ENCODE measurements at places on chromosomes 5 and 9.

DNA sequence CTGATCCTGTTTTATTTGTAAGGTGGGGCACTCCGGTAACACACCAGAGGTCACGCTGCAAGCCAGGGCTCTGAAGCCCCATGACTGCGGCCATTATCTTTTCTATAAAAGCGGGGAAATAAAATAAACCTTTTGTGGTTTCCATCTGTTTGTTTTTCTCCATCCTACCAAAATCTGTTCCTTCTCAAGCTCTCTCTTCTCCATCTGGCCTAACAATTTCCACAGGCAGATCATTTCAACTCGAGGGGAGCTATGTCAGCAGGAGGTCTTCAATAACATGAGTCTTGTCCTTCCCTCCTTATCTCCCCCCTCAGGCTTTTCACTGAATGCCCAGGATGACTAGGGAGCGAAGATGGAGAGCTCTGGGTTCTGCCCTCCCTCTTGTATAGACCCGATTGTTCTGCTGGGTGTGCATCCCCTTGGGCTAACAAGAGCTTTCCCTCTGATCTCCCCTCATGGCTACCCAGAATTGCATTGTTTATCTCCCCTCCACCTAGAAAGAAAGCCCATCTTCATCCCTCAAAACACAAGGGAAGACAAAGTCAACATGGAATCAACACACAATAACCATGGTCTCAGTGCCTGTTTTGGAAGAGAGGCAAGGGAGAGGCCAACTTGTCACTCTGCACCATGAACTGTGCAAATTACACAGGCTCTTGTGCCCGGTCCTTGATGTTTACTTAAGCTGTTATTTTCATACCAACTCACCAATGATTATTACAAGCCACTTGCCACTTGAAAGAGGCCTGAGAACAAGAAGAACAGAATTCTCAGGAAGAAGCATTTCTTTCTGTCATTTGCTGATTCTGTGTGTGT lies 187.8 kb downstream of the FANCC start:
- DNase-seq, result no peak

DNA sequence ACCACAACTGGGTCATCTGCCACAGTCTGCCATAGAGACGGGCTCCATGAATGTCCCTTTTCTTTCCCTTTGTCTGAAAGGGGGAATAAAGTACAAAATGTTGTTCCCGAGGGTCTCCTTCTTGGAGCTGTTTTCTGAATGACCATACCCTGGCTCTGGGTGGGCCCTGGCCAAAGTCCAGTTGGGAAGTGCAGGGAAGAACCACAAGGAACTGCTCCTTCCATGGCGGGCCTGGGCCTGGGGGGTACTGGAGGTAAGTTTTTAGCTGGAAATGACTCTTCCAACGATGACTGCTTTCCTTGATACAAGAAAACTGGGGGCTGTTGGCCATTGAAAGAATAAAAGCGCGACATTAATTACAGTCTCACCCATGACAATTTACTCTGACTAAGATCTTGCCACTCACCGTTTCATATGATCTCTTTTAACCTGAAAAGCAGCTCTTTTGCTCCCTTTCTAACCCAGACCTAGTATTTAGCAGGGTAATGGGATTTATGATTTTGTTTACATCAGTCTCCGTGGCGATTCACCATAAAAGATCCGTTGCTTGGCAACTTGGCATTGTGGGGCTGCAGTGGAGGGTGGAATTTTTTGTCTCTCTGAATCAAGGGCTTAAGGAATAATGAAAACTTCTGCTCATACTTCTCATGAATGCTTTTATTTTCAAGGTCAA lies 89.2 kb upstream of the PTCH1 start:
- DNase-seq, result no peak

GRCh38 chr5:34521628-34522290 lies 134.4 kb upstream of the RAI14 start:
- DNase-seq, result no peak

GRCh38 chr9:131660466-131661405 lies 79.1 kb downstream of the RAPGEF1 start:
- no peak for DNase-seq

- DNase-seq, result no peak
Observed at GRCh38 chr9:35110327-35110761, 5.3 kb downstream of the ATOSB start.

GRCh38 chr5:142904416-142904815 lies 134.2 kb downstream of the ARHGAP26 start:
- DNase-seq, result no peak

GRCh38 chr9:73116031-73116430 lies 35.6 kb upstream of the ANXA1 start:
- DNase-seq, result no peak

- no peak for DNase-seq
Observed at GRCh38 chr5:56337715-56338319, 104.7 kb upstream of the ANKRD55 start.

- DNase-seq, result no peak
Observed at GRCh38 chr5:91963166-91963565, 580.0 kb upstream of the ARRDC3 start.

GRCh38 chr5:124952079-124952478 lies 205.6 kb upstream of the ZNF608 start:
- DNase-seq, result no peak

GRCh38 chr5:151721087-151721646 lies 34.5 kb upstream of the SPARC start:
- DNase-seq, result no peak

- DNase-seq, result no peak
Observed at GRCh38 chr5:98275980-98276379, 497.5 kb upstream of the RGMB start.

- DNase-seq, result no peak
Observed at GRCh38 chr5:88262116-88262515, 6.5 kb downstream of the TMEM161B start.

DNA sequence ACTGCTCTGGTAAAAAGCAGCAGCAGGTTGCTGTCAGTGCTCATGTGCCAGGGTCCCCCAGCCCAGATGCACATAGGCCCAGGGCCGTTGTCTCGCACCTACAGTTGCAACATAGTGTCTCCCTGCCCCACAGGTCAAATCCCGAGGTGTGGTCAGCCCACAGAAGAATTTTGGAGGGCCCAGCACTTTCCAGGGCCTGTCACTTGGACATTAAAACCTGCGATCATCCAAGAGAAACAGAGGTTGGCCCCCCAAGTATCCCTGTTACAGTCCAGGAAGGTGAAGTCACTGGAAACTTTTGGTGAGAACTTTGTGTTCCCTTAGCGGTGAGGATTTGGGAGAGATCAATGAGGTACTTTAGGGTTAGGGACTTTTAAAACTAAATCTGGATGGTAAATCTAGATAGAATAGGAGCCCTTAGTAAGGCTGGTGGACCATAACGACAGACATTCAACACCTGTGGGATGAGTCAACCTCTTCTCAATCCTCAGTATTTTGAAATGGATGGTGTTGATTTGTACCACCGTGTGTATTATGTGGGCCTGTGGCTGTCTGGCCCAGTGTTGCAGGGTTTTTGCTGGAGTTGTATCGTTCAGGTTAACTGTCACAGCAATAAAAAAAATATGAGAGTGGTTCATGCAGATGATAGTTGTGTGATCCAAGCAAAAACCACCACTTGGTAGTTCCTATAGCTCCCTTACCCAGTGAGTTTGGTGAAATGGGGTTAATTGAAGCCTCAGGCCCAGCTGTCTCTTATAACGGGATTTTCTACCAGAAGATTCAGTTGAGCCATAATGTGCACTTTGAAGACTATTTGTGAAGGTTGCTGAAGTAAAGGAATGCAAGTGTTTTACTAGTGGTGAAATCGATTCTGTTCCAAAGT lies 19.2 kb downstream of the OR2S2 start:
- DNase-seq, result no peak

- DNase-seq, result no peak
Observed at GRCh38 chr9:104269996-104270963, 176.2 kb downstream of the SMC2 start.

GRCh38 chr5:122202952-122203351 lies 73.6 kb downstream of the ZNF474 start:
- no peak for DNase-seq

DNA sequence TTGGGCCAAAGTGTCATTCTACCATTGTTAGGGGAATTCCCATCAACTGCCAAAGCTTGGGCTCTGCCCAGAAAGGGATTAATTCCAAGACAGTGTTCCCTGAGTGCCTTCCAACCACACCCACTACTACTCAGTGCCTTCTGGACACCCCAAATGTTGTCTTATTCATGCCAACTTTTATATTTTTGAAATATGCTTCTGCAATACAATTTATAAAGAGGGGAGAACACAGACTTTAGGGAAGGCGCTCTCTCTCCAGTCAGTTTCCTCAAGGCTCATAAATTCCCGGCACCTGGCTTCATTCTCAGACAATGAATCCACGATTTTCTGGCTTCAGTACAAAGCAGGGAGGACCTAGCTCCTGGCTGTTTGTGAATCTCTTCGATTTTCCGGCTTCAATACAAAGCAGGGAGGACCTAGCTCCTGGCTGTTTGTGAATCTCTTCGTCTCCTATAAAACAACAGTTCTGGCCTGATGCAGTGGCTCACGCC lies 120.1 kb upstream of the MYO10 start:
- no peak for DNase-seq

GRCh38 chr5:35269006-35269405 lies 38.7 kb upstream of the PRLR start:
- DNase-seq, result no peak

All from stimulated activated CD4-positive, alpha-beta T cell treated with anti-CD3 and anti-CD28 coated beads, Interleukin-1b, Interleukin-23, amount 100 ng/mL, for 1 hour (primary cell).